Stimulated activated CD8-positive, alpha-beta memory T cell treated with anti-CD3 and anti-CD28 coated beads, Interleukin-4, amount 100 ng/mL, for 24 hours (primary cell): ENCODE measurements at places on chromosomes 12 and 14.

- DNase-seq = no peak
Measured at GRCh38 chr12:93737457-93738198, 60.5 kb downstream of the CRADD start.

DNA sequence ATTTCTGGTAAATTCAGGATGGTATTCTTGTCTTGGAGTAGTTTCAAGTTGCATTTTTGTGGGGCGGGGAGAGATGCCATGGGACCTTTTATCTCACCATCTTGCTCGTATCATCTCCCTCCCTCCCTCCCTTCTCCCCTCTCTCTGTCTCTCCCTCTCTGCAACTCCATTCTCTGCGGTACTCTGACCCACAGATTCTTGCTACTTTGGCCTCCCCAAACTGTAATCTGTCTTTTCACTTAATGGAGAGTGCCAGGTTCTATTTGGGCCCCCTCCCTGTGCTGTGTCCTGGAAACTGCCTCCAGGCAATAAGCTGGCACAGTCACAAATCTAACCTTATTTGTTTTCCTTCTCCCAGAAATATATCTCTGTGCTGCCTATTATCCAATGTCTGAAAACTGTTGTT is 175.2 kb downstream of the PAWR start:
- no peak for DNase-seq

GRCh38 chr12:130703733-130704375 is 12.2 kb downstream of the RIMBP2 start:
- DNase-seq = no peak

GRCh38 chr14:25006961-25007795 is 42.8 kb downstream of the STXBP6 start:
- DNase-seq = no peak

GRCh38 chr14:90393966-90394365 is 2.9 kb upstream of the CALM1 start:
- DNase-seq = no peak

DNA sequence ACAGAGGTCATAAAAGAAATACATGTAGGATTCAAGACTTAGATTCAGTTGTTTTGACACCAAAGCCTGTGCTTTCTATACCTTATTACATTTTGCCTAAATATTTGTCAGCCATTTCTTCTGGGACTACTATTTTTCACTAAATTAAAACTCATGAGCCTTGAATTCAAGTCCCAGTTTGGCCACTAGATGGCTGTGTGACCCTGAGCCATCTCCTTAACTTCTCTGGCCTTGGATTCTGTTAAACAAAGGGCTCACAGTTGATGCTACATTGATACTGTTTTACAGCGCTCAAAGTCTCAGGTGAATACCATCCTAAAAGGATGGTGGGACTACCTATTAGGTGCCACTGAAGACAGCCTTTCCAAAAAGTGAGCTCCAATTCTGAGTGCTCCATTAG is 39.6 kb upstream of the CCDC198 start:
- no peak for DNase-seq

GRCh38 chr12:121786440-121786825 is 7.1 kb downstream of the RHOF start:
- no peak for DNase-seq

- DNase-seq = no peak
Measured at GRCh38 chr14:21019366-21019765, 5.5 kb downstream of the NDRG2 start.

DNA sequence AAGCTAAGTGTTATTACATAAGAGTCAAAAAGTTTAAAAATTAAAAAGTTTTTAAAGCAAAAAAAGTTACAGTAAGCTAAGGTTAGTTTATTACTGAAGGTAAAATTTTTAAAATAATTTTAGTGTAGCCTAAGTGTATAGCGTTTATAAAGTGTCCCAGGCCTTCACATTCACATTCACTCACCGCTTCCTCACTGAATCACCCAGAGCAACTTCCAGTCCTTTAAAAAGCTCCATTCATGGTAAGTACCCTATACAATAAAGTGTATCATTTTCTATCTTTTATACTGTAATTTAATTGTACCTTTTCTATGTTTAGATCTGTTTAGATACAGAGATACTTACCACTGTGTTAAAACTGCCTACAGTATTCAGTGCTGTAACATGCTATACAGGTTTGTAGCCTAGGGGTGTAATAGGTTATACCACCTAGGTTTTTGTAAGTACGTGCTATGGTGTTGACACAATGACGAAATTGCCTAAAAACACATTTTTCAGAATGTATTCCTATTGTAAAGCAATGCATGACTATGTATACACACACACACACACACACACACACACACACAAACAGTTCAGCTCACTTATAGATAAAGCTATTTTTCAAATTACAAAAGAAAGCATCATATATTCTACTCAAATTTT is 3.7 kb downstream of the CLEC14A start:
- no peak for DNase-seq

DNA sequence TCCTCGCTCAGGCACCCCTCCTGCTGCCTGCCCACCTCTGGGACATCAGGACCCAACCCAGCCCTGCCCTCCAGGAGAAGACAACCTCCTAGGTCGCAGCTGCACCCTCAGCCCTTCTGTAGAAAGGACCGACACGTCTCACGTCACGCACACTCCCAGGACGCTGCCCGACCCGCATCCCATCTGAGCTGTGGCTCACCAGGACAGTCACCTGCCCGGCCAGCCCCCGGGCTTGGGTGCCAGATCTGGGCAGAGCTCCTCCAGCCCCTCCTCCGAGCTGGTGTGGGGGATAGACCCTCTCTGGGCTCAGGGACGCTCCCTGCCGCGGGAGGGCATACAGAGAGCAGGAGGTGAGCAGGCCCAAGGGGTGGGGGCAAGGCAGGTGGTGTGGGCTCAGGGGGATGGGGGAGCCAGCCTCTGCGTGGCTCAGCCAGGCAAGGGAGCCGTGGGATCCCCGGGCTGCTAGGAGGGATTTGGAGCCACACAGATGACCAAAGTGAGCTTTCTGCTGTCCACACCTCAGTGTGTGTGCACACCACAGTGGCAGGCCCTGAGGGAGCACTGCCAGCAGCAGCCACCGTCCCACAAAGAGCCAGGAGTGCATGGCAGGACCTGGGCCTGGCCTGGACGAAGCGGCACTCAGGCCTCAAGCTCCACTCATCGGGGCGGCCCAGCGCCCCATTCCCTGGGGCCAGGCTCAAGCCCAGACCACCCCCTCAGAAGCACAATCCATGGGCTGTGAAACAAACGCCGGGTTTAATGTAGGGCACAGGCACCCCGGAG is 13.6 kb downstream of the DEGS2 start:
- DNase-seq = no peak

DNA sequence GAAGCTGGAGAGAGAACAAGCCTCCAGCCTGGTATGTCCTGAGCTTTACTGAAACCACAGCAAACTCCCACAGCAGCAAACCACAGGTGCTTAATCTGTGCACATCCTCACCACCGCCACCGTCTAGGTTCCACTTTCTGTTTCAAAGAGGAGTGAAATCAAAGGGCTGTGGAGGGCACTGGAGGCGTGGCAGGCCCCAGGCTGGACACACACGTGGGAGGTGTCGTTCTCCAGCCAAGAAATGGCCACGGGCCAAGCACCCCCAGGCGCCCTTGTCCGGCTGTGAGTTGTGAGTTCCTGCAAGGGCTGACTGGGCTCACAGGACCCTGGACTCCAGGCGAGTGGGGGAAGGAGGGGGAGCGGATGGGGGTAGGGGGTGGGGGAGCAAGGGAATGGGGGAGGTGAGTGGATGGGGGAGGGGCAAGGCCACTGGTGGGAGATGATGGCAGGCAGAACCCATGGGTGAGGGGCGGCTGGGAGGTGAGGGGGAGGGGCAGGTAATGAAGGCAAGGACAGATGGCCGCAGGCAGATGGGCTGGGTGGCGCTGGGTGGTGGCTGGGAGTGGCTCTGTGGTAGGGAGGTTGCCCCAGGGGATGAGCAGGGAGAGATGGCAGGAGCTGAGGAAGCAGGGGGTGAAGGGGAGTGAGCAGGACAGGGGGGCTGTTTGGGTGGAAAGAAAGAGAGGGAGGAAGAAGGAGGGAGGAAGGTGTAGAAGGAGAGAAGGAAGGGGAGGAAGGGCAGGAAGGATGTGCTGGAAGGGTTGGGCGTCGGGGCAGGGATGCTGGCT is 86.7 kb downstream of the NCOR2 start:
- DNase-seq = no peak
